ENCODE measurements at places on chromosomes 5 and 9. TPM values are rescaled to one million over a fixed set of nuclear protein-coding genes. Genes with fewer than 3 reads are reported as not detected.

TSSK1B gene
- total RNA-seq = 0.09 TPM

SKP2 gene
- 14.3 TPM for total RNA-seq

PTGDS gene
- 0.56 TPM for total RNA-seq

DMRT3 gene
- total RNA-seq = not detected

ADAMTS2 gene
- 41.0 TPM for total RNA-seq

NME5 gene
- 1.5 TPM for total RNA-seq

PDGFRB gene
- total RNA-seq = 0.63 TPM

PRKACG gene
- total RNA-seq = not detected

PCDHB12 gene
- total RNA-seq = 0.54 TPM

NIM1K gene
- not detected for total RNA-seq

BARHL1 gene
- total RNA-seq = not detected

CDH9 gene
- not detected for total RNA-seq

TMEFF1 gene
- total RNA-seq = 6.4 TPM

SLC46A2 gene
- not detected for total RNA-seq

SLC6A7 gene
- total RNA-seq = not detected

FEM1C gene
- 13.9 TPM for total RNA-seq

CRHBP gene
- under 0.01 TPM for total RNA-seq

DIPK1B gene
- total RNA-seq = 100 TPM

OTP gene
- total RNA-seq = not detected

TRIP13 gene
- total RNA-seq = 34.1 TPM

IL9 gene
- total RNA-seq = not detected

SLC1A3 gene
- 0.19 TPM for total RNA-seq

OR1Q1 gene
- not detected for total RNA-seq

PLPP7 gene
- total RNA-seq = 3.3 TPM

PDE6A gene
- total RNA-seq = under 0.01 TPM

TMC1 gene
- 2.1 TPM for total RNA-seq

ZNF354C gene
- 7.6 TPM for total RNA-seq

CRAT gene
- 22.2 TPM for total RNA-seq

LMBRD2 gene
- 6.9 TPM for total RNA-seq

KDM3B gene
- 43.6 TPM for total RNA-seq

IFNK gene
- not detected for total RNA-seq

APBB3 gene
- total RNA-seq = 12.1 TPM

CACFD1 gene
- 7.7 TPM for total RNA-seq

ANKRA2 gene
- 13.0 TPM for total RNA-seq

LCN15 gene
- total RNA-seq = not detected

TRAF1 gene
- total RNA-seq = 1.5 TPM

PCDHAC2 gene
- 0.09 TPM for total RNA-seq

PRRX2 gene
- total RNA-seq = not detected

ZNF367 gene
- 5.8 TPM for total RNA-seq

IL4 gene
- total RNA-seq = not detected

CYSRT1 gene
- total RNA-seq = 0.45 TPM

NOXA1 gene
- total RNA-seq = 0.18 TPM

CCDC180 gene
- 0.56 TPM for total RNA-seq

GDNF gene
- total RNA-seq = not detected

SNCB gene
- 0.09 TPM for total RNA-seq

SLC31A1 gene
- 12.0 TPM for total RNA-seq

PCDHGB3 gene
- 3.1 TPM for total RNA-seq

Data from endothelial cell of coronary artery (primary cell).